ENCODE measurements at places on chromosomes 2 and 18. TPM values are rescaled to one million over a fixed set of nuclear protein-coding genes. Genes with fewer than 3 reads are reported as not detected.

DNAH6 gene
- 0.17 TPM for total RNA-seq

SYT4 gene
- total RNA-seq: not detected

NT5C1B gene
- total RNA-seq: not detected

C1QL2 gene
- total RNA-seq: not detected

ADGRF3 gene
- total RNA-seq: not detected

CAPN13 gene
- total RNA-seq: not detected

KDSR gene
- total RNA-seq: 24.0 TPM

FSHR gene
- under 0.01 TPM for total RNA-seq

PRSS56 gene
- not detected for total RNA-seq
